ENCODE measurements at places on chromosomes 16 and 17.
A peak's percentile ranks its signal among the peaks of the same experiment; 100 is the strongest.

DNA sequence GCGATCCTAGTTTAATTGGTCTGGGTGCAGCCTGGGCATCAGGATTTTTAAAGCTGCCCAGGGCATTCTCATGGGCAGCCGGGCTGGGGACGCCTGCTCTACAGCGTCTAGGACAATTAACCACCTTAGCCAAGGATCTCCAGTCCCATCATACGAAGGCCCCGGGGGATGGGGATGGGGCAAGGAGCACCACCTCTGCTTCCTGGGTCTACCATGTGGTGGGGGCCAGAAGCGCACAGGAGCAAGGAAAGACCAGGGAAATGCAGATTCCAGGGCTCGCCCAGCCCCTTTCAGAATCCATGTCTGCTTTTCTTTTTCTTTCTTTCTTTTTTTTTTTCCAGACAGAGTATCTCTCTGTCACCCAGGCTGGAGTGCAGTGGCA is 29.3 kb downstream of the TBC1D16 start:
- DNase-seq, result no peak

DNA sequence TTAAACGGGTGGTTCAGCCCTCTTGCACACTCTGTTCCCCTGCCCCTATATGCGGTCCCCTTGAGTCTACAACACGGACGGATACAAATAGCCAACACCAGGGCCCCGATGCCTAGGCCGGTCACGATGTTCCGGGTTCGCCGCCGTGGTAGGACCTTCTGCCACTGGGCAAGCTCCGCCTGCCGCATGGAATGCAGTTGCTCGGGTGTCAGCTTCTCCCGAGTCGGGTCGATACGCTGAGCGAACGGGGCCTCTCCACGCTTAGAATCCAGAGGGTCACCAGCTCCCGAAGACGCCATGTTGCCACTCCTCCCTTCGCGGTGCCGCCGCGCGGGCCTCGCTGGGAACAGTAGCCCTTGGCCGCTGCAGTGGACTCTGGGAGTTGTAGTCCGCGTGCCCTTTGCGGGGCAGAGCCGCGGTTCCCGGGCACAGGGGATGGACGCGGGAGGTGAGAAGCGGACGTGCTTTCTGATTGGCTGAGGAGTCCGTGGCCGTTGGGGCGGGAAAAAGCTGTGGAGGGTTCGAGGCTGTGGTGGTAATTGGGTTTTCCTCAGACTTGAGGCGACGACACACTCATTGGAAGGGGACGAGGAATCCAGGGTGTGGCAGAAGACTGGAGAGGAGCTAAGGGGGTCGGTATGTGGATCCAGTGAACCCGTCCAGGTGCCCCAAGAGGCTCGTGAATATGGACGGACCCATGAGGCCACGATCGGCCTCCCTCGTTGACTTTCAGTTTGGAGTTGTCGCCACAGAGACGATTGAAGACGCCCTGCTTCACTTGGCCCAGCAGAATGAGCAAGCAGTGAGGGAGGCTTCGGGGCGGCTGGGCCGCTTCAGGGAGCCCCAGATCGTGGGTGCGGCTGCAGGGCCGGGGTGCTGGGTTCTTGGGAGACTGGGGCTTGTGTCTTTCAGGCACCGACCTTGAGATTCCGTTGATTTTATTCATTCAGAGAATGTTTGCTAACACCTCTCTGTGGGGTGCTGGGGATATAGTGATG is at the start of the genes CNTD1 and COA3:
TSS of gene CNTD1 (plus strand) at position 479 of the 998 bp plus-strand sequence. CDS start at position 686, 207 bp downstream.
TSS of gene COA3 (minus strand) at position 322 of the 998 bp plus-strand sequence. CDS start at position 299, 23 bp downstream.
- DNase-seq, result peak; percentile 32

GRCh38 chr16:15676506-15676905 is 26.5 kb downstream of the NDE1 start:
- no peak for DNase-seq

- no peak for DNase-seq
Observed at GRCh38 chr17:82179412-82179811, 33.2 kb downstream of the CCDC57 start.

DNA sequence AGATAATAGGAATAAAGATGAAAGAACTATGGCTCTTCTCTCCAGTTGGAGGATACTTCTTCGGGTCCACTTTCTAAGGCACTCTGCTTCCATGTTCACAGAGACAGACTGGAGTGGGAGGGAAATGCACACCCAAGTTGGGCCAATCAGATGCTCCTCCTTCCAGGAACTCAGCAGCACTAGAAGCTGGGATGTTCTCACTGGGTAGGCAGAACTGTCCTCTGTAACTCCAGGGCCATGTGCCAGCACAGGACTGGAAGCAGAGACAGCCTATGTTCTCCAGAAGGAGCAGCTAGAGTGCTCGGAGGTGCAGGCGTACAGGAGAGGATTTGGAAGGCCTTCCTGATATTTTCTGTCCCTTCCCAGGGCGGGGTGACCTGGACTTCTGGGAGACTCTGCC is 49.9 kb upstream of the SREBF1 start:
- no peak for DNase-seq

DNA sequence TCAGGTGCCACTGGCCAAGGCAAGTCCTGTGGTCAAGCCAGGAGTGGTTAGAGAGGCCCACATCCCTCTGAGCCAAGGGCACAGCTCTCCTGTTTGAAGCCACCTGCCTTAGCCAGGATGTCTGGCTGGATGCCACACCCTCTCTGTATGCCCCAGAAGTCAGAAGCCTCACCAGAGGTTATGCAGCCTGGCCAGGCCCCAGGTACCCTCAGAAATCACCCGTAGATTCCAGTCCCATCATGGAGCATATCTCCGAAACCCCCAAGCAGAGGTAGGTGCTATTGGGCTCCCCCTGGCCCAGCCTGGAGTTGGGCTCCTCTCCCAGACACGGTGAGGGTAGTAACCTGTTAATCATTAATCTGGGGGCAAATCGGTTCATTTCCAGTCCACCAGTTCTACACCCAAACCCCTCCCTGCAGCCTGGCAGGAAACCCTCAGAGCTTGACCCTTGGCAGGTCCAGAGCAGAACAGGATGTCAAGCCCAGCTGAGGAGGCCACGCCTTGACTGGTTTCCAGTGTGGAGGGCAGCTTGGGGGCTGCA is 60.6 kb upstream of the TMEM97 start:
- DNase-seq, result no peak

- DNase-seq, result no peak
Observed at GRCh38 chr16:14444979-14445810, 184.9 kb downstream of the PARN start.

- peak; percentile 13 for DNase-seq
Observed at GRCh38 chr16:56245197-56245596, 53.9 kb downstream of the GNAO1 start.

DNA sequence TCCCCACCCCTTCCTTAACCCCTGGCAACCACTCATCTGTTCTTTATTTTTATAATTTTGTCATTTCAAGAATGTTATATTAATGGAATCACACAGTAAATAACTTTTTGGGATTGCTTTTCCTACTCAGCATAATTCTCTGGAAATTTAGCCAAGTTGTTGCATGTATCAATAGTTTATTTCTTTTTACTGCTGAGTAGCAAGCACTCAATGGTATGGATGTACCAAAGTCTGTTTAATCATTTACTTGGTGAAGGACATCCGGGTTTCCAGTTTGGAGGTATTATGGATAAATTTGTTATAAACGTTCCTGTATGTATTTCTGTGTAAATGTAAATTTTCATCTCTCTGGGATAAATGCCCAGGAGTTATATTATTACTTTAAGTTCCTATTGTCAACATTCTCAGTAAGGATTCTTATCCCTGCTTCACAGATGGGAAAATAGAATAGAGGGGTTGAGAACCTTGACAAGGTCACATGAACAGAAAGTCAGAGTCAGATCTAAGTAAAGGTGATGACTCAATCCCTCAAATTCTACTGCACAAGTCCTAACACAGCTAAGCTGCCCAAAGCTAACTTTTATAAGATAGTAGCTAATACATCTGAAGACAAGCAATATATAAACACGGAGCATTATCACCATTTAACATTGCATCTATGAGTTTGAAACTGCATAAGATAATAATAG is 62.4 kb upstream of the MTMR4 start:
- no peak for DNase-seq

- DNase-seq, result no peak
Observed at GRCh38 chr16:15033309-15033707, 22.6 kb downstream of the NTAN1 start.

- DNase-seq, result no peak
Observed at GRCh38 chr17:82043507-82043906, 6.0 kb upstream of the DCXR start.

DNA sequence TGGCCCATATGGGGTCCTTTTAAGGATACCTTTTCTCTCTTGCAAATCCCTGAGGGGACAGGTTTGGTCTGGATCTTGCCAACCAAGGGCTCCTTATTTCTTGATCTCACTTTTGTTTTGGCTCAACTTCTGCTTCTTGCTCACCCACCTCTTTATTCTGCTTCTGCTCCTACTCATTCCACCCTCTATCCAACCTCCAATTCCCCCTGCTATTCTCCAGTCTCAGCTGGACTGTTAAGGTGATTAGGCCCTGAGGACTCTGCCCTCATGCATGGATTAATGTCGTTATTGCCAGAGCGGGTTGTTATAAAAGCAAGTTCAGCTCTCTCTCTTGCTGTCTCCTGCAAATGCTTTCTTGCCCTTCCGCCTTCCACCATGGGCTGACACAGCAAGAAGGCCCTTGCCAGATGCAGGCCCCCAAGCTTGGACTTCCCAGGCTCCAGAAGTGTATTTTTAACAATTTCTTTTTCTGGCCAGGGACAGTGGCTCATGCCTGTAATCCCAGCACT is 29.8 kb downstream of the LAT start:
- no peak for DNase-seq

GRCh38 chr16:83550183-83550569 is 257.6 kb upstream of the HSBP1 start:
- DNase-seq, result no peak

GRCh38 chr17:75231741-75232464 is 26.4 kb downstream of the NUP85 start:
- no peak for DNase-seq

DNA sequence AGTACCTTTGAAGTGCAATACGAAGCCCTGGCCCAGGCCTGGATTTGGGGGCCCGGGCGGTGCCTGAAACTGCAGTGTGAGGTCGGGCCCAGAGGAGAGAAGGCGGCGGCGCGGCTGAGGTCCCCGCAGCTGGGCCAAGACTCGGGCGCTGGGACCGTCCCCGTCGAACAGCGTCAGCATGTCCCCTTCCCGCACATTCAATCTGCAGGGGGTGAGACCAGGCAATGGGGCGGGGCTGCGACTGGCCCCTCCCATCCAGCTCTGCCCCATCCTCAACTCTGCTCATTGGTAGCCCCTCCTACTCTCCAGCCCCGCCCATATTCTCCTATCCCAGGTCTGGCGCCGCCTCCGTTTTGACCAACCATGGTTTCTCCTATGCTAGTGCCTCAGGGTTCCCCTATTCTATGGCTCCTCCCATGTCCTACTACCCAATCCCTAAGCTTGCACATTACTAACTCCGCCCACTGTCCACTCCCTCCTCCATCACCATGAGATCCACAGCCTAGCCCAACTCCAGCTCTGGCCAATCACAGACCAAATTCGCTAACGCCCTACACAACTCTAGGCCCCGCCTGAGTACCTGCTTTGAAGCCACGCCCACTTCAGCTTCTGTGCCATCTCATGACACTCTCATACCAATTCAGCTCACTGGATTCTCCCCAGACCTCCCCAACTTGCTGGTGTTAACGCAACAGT is 14.4 kb upstream of the CDIPT start:
- DNase-seq, result no peak

GRCh38 chr16:75319513-75320411 is 68.3 kb upstream of the BCAR1 start:
- DNase-seq, result peak; percentile 84

- DNase-seq, result no peak
Observed at GRCh38 chr17:42002792-42003301, 14.4 kb downstream of the DNAJC7 start.

GRCh38 chr16:57252148-57252721 is 7.2 kb downstream of the ARL2BP start:
- no peak for DNase-seq

- DNase-seq, result no peak
Observed at GRCh38 chr17:53912117-53912516, 89.4 kb downstream of the KIF2B start.

DNA sequence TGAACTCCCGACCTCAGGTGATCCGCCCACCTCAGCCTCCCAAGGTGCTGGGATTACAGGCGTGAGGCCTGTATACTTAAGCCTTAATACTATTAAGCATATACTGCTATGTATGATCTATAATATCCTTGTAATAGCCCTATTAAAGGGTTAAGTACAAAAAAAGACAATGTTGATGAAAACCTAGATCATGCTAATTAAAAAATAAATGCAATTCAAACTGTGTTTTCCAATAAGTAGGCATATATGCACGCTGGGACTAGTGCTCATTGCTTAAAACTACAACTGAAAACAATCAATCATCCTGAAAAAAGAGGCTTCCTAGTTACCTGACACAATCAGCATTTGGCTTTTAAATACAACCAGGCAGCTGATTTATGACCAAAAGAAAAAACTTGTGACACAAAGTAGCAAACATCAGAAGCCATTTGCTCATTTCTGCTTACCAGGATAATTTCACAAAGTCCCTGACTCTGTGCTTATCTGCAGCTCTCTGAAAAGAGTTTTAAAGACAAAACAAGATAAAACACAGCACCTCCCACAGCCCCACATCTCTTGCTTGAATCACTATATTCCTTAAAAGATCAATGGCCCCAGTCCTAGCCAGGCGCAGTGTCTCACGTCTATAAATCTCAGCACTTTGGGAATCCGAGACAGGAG is 11.1 kb downstream of the ZNF385C start:
- DNase-seq, result no peak

DNA sequence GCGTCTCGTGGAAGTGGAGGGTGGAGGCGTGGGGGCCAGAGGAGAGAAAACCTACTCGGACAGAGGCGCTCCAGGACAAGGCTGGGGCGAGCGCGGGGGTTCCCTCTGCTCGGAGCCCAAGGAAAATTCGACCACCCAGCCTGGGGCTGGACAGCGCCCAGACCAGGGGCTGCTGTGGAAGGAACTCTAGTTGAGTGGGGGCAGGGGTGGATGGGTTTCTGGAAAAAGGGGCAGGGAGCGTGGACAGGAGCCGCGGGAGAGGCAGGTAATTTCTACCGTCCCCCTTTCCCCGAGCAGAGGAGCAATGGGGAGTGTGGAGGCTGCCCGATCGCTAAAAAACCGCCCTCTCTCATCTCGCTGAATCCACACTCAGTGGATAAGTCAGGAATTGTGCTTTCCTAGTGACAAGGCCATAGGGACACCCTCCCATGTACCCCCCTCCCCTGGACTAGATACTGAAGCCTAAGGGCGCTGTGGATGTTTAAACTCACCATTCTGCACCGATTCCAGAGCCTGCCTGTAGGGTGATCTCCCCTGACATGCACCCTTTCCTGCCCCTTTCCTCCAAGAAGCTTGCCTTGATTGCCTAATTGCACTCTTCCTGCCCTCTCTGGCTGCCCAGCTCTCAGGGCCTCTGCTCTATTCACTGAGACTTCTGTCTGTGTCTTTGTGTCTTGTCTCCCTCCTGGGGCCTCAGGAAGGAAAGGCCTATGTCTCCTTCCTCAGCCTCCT is 90.7 kb upstream of the TMEM97 start:
- DNase-seq, result no peak

GRCh38 chr17:72916991-72917390 is 175.5 kb downstream of the SLC39A11 start:
- DNase-seq, result no peak

GRCh38 chr17:18093616-18094408 is 6.1 kb downstream of the DRG2 start:
- no peak for DNase-seq
